ENCODE measurements at places on chromosomes 5 and 9.
A peak's percentile ranks its signal among the peaks of the same experiment; 100 is the strongest.

GRCh38 chr9:109424618-109425017 is 73.5 kb downstream of the PTPN3 start:
- DNase-seq, result no peak

- DNase-seq, result no peak
These were observed 31.2 kb upstream of the CLPTM1L start for GRCh38 chr5:1375871-1376810.

GRCh38 chr5:141560725-141561483 is 57.9 kb downstream of the DIAPH1 start:
- peak; percentile 99 for DNase-seq

GRCh38 chr5:108822211-108822947 is 74.7 kb downstream of the FER start:
- DNase-seq, result no peak

DNA sequence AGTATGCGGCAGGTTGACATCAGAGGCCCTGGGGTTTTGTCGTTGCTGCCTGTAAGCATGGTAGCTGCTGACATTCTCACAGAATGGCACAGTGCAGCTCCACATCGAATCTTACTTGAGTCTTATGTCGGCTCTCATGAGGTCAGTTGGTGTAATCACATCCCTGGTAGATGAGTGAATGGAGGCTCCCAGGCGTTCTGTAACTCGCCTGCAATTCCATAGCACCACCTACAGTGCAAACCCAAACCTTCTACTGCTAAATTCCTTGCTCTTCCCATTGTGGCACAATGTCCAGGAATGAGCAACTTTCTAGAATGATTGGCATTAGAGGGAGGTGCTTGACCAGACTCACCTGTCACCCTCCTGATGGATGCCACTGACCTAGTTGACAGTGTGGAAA is 578.4 kb downstream of the CCDC171 start:
- peak; percentile 75 for DNase-seq

GRCh38 chr5:179612577-179613459 is 10.7 kb downstream of the HNRNPH1 start:
- no peak for DNase-seq

DNA sequence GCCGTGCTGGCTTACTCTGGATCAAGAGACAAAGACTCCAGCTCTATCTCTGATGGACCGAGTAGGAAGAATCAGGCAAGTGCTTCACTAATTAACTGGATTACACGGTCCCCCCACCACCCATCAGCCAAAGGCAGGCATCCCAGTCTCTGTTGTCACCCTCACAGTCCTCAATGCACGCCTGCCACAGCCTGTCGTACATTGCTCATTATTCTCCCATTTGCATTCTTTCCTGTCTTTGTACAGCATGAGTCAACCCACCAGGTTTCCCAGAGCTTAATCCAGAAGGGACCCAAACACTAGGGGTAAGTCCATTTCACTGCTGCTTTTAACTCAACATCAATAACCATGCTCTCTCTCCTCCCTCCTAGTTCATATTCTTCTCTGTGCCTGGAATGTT is 44.4 kb downstream of the PCA3 start:
- no peak for DNase-seq

DNA sequence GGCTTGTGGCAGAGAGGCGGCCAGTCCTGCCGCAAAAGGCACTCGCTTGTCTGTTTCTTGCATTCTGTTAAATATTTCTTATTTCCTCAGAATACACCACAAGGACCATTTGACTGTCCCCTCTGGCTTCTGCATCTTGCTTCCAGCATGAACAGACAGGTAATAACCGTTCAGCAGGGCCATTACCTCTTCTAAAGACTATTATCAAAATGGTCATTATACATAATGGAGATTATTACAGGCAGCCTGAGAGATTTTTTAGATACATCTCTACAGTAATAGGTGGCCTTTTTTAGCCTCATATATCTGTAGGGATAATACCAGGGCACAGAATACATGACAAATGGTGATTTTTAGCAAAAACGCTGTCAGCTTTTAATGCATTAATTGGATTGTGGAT is 382.0 kb downstream of the PSAT1 start:
- no peak for DNase-seq

DNA sequence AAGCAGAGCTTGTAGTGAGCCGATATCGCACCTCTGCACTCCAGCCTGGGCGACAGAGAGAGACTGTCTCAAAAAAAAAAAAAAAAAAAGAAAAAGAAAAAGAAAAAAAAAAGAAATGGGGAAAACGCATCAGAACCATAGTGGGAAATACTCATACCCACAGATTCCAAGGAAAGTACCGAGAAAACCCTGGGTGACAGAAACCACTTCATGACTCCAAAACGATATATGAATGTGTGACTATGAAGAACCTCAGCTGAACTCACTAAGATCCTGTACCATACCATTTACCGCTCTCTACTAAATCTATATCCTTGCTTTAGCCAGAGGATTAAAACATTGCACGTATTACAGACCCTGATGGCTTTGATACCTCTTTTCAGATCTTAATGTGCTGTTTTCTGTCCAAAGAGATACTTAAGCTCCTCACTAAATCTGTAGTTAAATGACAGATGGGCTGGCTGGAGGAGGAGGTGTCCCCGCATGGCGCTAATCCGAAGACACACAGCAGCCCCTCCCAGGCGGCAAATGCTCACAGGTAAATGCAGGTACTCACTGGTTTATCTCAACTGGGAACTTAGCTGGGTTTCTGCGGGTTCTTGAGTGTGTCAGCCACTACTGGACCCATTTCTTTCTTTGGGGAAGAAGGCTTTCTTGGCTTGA is 2.8 kb downstream of the LPCAT1 start:
- no peak for DNase-seq

- no peak for DNase-seq
These were observed 55.1 kb upstream of the NRARP start for GRCh38 chr9:137357166-137357565.

GRCh38 chr5:163670036-163670435 is 164.6 kb downstream of the MAT2B start:
- peak; percentile 17 for DNase-seq

GRCh38 chr5:127907907-127908306 is 175.7 kb upstream of the SLC12A2 start:
- no peak for DNase-seq

- peak; percentile 86 for DNase-seq
These were observed 11.0 kb downstream of the NCS1 start for GRCh38 chr9:130183133-130183762.

- DNase-seq, result peak; percentile 80
These were observed 117.6 kb upstream of the ANKRD55 start for GRCh38 chr5:56350597-56351170.

DNA sequence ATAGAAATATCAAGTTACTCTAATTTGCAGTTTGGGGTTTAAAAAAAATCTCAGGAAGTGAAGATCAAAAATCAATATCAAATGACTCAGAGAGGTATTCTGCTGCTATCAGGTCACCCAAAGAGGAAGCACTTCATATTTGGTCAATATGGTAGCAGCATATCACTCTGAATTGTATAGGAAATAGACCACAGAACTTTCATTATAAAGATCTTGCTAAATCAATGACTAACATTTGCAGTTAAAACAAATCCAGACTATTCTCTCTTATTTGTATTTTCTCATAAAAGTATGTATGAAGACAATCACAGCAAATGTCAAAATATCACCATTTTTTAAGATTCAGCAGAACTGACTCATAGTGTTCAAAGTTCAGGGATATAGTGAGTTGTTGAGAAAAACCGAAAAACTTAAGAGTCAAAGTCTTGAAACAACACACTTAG is 105.8 kb upstream of the PCSK1 start:
- DNase-seq, result peak; percentile 34

- peak; percentile 97 for DNase-seq
These were observed 6.3 kb downstream of the IGIP start for GRCh38 chr5:140131967-140132409.

- DNase-seq, result peak; percentile 80
These were observed 67.1 kb downstream of the GRAMD2B start for GRCh38 chr5:126490167-126490940.

- DNase-seq, result no peak
These were observed 40.1 kb downstream of the TRPM6 start for GRCh38 chr9:74847478-74848152.

DNA sequence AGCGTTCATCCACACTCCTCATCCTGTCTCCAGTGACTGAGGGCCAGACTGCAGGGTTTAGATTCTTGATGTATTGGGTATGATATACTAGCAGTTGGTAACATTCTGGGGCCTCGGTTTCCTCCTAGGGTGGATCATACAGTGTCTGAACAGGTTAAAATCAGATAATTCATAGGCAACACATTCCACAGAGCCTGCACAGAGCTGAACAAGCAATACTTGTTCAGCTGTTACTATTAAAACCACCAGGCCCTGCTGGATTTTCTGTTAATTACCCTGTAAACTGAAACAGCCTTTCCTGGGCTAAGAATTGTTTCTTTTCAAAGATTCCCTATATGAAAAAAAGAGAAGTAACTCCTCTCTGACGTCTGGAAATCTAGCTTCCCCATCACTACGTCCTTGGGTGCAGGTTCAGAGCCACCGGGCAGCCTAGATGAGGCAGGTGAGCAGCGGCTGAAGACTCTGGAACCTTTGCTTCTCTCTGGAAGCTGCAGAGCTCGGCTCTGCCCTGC is 1313.5 kb upstream of the WWC1 start:
- no peak for DNase-seq

DNA sequence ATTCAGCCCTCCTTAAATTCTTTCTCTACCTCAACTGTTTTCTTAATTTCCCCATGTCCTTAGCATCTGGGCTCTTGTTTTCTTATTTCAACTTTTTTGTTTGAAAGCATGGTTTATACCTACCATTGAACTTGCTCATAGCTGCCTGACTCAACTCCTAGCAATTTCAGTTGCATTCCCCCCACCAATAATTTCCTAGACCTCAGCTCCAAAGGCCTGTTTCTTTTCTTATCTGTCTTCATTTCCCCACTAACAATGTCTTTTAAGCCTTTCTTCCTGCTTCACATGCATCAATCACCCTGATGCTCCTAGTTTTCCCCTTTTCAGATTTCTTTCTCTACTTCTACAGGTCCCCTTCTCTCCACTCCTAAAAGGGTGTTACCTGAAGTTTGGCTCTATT is 129.7 kb upstream of the PDE4D start:
- peak; percentile 80 for DNase-seq

DNA sequence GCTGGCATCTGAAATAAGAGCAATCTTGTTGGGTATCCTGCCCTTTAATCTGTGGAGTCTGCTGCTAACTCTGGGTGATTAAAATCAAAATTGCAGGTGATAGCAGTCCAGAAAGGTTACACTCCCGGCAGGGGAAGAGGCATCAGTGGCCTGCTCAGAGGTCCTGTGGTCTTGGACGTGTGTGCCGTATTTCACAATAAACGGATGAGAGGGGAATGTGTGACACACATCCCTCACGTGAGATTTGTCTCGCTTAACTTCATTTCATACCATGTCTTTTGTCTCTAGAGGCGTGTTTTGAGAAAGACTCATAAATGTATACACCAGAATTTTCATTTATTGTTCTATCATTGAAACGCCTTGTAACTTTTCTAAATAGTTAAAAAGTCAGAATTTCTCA is 36.6 kb downstream of the FAM240B start:
- DNase-seq, result no peak

GRCh38 chr5:61598126-61598525 is 266.1 kb downstream of the ZSWIM6 start:
- DNase-seq, result no peak

DNA sequence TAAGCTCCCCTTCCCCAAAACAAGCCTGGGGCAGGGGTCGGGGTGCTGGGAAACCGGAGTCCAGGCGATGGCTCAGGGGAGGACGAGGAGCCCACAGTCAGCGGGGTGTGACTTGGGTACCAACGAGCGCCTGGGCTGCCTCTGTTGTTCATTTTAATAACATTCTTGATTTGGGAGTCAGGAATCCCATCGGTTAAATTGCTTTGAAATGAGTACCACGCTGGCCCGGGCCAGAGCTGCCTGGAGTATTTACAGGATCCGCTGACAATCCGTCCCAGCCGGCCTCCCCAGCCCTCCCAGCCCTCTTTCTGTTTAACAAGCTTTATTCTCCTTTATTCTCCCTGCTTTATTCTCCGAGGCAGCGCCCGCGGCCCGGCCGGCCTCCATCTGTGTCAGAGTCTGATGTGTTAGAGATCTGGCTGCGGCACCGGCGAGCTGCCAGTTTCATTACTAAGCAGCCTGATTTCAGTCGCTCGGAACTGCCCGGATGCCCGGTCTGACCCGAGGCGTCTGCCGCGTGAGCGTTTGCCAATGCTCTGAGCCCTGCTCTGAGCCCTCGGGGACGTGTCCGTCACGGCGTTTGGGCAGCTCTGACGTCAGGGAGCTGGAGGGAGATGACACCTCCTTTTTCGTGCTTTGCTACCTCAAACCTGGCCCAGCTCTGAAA is 16.5 kb upstream of the QRFP start:
- peak; percentile 46 for DNase-seq

GRCh38 chr5:77663090-77663863 is 24.8 kb upstream of the OTP start:
- peak; percentile 32 for DNase-seq
